Cardiac ventricle fibroblast (primary cell): ENCODE measurements at places on chromosomes 1 and 21. TPM values are rescaled to one million over a fixed set of nuclear protein-coding genes. Genes with fewer than 3 reads are reported as not detected.

The AKR7A3 gene
- total RNA-seq, result 0.73 and 1.00 TPM in 2 replicates

The DIRAS3 gene
- total RNA-seq, result 4.4 and 6.2 TPM in 2 replicates

The ACTL8 gene
- not detected in 2 replicates for total RNA-seq

The NPHP4 gene
- total RNA-seq, result 9.7 and 12.0 TPM in 2 replicates
